ENCODE measurements at places on chromosomes 7 and 10.

GRCh38 chr7:46725136-46725535 is 804.1 kb upstream of the IGFBP3 start:
- no peak for DNase-seq

GRCh38 chr10:18399158-18399557 is 252.2 kb downstream of the NSUN6 start:
- no peak for DNase-seq

DNA sequence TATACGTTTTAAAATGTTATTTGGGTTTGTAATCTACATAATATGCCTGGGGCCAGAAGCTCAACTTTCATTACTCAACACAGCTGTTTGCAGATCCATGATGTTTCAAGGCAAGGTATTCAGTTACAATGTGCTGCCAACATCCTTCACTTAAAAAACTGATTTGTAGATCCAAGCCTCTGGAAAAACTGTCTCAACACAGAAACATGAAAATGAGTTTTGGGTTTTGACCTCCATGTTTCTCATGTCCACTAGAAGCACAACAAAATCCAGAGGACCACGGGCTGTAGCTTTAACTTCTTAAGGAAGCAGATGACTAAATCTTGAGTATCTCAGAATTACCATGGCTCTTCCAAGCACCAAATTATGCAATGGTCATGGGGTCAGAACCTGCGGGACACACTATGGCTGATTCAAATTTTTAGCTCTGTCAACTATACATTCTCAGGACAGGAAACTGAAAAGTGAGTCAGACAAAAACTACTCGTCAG is 247.1 kb upstream of the GRB10 start:
- DNase-seq: no peak

DNA sequence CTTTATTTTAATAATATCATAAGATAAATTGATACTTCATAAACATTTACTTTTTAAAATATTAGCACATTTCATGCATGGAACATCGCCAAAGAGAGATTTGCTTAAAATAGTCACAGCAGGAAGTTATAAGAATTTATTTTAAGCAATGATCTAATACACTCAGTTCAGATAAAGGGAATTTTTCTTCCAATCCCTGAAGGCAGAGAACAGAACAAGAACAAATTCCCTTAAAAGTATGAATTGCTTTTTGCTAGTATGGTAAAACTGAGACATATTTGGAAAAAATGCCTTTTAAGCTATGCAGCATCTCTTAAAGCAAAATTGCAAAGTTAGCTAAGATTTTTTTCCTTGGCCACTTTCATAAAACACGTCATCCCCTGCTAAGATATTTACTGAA is 91.0 kb downstream of the SEMA3D start:
- no peak for DNase-seq

DNA sequence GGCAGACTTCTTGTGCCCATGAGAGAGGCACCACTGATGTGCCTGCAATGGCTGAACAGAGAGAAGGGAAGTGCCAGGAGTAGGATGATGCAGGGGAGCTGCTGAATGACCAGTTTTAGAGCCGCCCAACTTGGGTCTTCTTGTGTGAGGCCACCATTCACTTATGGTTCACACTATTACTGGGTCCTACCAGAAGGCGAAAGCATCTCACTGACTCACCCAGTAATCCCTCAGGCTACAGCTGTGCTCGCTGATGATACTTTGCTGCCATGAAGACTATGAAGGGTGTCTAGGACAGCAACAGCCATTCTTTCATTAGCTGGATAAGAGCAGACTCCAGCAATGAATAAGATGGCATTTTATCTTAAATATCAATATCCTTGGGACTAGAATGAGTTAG is 47.6 kb downstream of the PLXNA4 start:
- DNase-seq: no peak

GRCh38 chr10:70689661-70690060 is 17.4 kb downstream of the ADAMTS14 start:
- DNase-seq: no peak

DNA sequence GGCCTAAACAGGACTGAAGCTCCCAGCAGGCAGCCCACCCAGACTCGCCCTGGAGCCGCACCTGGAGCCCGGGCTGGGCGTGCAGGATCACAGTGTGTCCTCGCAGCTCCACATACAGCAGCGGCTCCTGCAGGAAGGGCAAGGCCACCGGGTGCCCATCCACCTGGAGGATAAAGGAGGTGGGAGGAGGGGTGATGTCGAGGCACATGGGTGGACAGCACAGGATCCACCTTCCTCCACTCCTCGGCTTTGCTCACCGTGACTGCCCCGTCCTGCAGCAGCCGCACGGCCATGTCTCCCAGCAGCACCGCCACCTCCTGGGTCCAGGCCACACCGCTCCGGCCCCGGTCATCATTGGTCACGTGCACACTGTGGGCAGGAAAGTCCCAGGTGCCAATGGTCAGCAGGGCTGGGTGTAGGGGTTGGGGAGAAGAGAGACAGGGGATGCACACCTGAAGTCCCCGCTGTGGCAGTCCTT is 16.8 kb downstream of the ATP6V1F start:
- DNase-seq: no peak

- no peak for DNase-seq
Measured at GRCh38 chr10:100194711-100195110, 8.9 kb upstream of the ERLIN1 start.

DNA sequence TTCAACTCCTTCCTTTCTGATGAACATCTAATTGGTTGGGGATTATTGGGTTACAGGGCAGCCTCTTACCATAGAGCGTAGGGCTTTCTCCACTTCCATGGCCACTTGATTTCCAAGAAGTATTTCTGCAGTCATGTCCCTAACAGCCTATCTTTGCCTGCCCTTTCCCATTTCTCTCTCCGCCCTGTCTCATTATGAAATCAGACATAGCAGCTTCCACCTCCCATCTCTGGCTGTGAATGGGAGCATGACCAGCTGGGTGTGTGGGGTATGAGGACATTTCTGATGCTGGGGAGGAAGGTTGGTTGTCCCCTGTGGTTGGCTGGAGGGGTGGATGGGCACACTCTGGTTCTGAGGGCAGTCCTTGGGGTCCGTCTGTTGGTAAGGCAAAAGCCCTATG is 41.2 kb downstream of the ADCYAP1R1 start:
- DNase-seq: no peak

- no peak for DNase-seq
Measured at GRCh38 chr10:75982611-75983369, 551.4 kb downstream of the LRMDA start.

- DNase-seq: no peak
Measured at GRCh38 chr10:86348321-86349210, 18.0 kb downstream of the GRID1 start.

DNA sequence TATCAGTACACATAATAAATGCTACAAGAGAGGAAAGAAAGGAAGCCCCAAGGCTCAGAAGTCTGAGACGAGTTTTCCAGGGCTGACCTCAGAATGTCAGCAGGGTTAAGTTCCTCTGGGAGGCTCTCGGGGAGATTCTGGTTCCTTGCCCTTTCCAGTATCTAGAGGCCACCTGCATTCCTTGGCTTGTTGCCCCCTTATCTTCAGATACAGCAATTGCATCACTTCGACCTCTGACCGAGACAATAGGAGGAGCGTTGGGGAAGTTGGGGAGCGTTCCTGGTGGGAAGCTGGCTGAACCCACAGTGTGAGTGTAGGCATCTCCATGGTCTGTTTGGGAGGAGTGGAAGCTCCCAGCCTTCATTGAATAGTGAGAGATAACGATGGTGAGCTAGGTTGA is 72.0 kb upstream of the MTPN start:
- DNase-seq: peak; percentile 8

DNA sequence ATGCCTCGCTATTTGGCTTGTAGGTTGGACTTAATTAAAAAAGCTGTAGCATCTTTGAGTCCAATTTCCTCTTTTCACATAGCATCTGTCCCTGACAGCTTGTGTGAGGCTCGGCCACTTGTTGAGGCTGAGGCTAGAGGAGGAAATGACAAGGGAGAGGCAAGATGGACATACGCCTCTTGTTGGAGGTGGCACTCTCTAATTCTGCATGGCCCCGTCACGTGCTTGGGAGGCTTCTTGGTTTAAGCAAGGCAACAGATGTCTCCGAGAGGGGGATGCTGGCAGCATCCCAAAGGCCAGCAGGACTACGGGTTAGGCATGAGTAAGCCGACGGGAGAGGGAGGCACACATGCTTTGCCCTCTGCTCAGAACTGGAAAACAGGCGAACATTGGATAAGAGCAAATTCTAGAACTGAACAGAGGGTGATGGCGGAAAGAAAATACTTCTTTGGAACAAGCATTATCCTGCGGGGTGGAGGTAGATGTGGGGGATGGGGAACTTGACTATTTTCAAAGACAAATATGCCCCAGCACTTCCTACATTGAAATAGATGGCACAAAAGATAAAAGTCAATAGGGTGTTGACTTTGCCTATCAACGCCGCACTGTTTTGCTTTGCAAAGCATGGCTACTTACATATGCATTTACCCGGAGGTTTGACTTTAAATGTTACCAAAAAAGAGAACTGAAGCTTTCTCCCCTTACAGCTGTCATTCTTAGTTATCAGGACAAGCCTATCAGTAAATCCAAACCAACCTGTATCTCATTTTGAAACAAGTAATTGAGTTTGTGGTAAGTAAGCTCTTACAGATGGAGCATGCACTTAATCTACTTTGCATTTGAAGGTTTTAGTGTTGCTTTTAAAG is 94.8 kb downstream of the CHN2 start:
- DNase-seq: no peak

DNA sequence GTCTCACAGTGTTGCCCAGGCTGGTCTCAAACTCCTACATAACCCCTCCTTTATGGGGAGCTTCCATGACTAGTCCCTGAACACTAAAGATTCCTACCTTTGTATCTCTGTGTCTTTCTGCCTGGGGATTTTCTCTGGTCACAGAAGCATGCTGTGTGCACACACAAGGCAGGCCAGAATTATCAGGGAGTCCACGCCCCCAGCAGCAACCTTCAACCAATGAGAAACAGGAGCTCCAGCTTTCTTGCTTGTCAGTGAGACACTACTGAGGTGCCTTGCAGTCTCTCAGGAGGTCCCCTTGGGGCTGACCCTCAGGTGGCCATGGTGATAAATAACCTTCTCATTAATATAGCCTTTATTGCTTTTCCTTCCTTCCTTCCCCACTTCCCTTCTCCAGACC is 45.1 kb upstream of the AUTS2 start:
- DNase-seq: no peak

GRCh38 chr10:117933036-117933435 is 113.7 kb downstream of the RAB11FIP2 start:
- DNase-seq: no peak

DNA sequence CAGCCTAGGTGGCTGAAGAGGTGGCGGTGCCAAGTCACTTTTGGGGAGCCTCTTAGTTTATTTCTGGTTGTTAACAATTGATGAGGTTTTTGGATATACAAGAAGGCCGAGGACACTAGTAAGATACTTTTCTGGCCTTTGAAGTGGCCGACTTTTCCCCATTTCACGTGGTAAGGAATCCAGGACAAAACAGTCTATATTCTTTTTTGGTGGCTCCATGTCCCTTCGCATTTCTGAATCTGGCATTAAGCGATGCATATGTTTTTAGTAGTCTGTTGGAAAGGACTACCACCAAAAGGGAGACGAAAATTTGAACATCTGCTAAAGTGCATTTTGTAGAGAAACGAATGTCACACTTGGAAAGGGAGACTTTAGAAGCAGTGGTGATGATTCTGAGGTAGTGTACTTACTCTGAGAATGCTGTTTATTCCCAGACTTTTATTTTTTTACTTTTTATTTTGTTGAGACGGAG is 1.5 kb downstream of the MLLT10 start:
- DNase-seq: no peak

DNA sequence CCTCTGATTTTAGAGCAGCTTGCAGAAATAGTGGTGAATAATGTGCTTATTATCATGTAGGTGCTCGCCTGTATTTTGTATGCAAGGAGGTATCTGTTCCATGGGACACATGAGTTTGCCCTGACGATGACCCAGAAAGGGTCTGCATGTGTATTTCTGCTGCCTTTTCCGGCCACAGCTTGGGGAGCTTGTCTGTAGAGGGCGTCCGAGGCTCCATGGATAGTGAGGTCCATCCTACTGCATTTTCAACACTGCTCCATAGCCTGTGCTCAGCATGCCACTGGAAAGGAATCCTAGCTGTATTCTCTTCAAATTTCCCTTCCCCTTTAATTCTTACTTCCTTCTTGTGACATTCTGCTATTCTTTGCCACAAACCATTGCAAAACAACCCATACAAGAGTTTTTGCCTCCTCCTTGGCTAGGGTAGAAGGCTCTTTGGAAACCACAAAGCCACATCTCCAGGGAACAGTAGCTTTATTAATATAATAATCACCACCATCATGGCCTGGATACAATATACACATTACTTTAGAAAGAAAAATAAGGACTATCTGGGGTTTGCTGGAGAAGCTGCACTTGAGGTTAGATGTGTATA is 127.7 kb downstream of the DYNC1I1 start:
- no peak for DNase-seq

- DNase-seq: no peak
Measured at GRCh38 chr7:151813445-151813844, 63.5 kb downstream of the PRKAG2 start.

- DNase-seq: no peak
Measured at GRCh38 chr10:128140425-128140824, 14.2 kb upstream of the MKI67 start.

DNA sequence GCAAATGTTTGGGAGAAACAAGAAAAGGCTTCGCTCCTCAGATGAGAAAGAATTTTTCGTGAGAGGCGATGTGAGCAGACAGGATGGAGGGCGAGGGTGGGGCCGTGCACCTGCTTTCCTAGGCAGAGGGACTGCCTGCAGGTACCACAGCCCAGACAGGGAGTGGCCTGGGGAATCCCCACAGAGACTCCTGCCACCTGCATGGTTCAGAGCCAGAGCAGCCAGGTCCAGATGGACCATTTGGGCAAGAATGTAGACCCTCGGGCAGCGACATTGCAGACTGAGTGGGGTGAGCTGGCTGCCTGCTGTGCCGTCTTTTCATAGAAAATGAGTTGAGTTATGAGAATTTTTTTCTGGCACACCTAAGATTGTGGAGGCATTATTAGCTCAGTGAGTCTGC is 216.8 kb downstream of the SNX10 start:
- no peak for DNase-seq

GRCh38 chr7:54955696-54956420 is 63.0 kb upstream of the EGFR start:
- DNase-seq: no peak

DNA sequence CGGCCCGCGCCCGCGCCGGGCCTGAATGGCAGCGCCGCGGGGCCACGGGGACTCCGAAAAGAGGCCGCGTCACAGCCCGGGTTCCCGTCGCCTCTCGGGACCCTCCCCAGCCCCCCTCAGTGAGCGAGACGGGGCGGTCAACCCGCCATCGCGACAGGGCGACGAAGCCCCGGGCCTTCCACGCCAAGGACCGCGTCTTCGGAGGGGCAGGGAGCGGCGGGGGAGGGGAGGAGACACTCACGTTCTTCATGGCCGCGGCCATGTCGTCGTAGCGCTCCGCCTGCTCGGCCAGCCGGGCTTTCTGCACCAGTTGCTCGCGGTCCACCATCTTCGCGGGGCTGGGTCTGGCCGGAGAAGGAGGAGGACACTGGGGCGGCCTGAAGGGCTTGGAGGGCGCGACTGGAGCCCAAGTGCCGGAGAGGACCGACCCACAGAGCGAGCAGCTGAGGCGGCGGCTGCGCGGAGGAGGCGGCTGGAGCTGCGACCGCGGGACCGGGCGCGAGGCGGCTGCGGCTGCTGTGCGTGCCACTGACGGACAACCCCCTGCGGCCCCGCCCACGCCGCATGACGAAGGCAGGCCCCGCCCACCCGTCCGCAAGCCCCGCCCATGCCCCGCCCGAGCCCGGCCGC is at the start of gene YWHAG:
TSS of gene YWHAG (minus strand) at position 511 of the 630 bp plus-strand sequence. CDS start at position 328, 183 bp downstream.
- peak; percentile 81 for DNase-seq
